ENCODE measurements at places on chromosomes 4 and X. TPM values are rescaled to one million over a fixed set of nuclear protein-coding genes. Genes with fewer than 3 reads are reported as not detected.

The GPRASP3 gene
- 4.4 TPM for total RNA-seq

DNA sequence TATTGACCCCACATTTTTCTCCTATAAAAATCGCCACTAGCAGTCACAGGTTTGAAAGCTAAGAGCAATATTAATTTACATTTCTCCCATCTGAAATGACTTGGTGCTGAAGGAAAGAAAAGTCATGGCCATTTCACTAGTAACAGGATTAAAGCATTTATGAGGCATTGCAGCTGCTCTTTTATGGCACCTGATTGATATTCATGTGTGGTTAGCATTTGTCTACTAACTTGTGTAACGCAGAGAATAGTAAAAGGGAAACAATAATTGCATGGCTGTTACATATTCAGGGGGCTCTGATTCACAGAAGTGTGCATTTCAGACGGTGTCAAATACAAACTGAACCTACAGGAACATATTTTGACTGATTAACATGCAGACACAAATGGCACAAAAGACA is 5.2 kb downstream of the PCDH19 start:
- no peak for DNase-seq
- H3K4me3 ChIP-seq = no peak overlapping the region
- no peaks in the 10 kb centered on the region for H3K4me1 ChIP-seq
- H3K27ac ChIP-seq = no peak overlapping the region

- no peak overlapping the region for H3K27ac ChIP-seq
- H3K36me3 ChIP-seq = no peaks in the 10 kb centered on the region
- H3K27me3 ChIP-seq = no peaks in the 10 kb centered on the region
- H3K4me3 ChIP-seq = no peak overlapping the region
- no peaks in the 10 kb centered on the region for H3K4me1 ChIP-seq
Observed at GRCh38 chr4:104859601-104860237, 287.0 kb upstream of the TET2 start.

DNA sequence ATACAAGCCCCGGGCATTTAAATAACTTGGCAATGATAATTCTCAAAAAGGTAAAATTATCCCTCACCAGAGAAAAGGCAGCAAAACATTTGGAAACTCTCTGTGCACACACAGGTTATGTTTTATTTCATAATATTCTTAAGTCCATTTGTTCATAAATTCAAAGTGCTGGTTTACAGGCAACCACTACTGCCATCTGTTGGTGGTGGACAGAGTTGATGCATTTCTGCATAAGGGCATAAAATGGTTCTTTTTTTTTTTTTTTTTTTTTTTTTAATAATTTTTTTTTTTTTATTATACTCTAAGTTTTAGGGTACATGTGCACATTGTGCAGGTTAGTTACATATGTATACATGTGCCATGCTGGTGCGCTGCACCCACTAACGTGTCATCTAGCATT is 31.5 kb upstream of the IL21 start:
- H3K4me1 ChIP-seq = no peaks in the 10 kb centered on the region
- H3K36me3 ChIP-seq = no peaks in the 10 kb centered on the region
- H3K27me3 ChIP-seq = no peaks in the 10 kb centered on the region
- no peak for DNase-seq
- H3K4me3 ChIP-seq = no peak overlapping the region

GRCh38 chr4:107552306-107552705 is 167.7 kb downstream of the PAPSS1 start:
- no peak overlapping the region for H3K27ac ChIP-seq
- H3K36me3 ChIP-seq = no peaks in the 10 kb centered on the region
- H3K4me3 ChIP-seq = no peak overlapping the region
- DNase-seq = no peak
- no peaks in the 10 kb centered on the region for H3K27me3 ChIP-seq
- no peaks in the 10 kb centered on the region for H3K4me1 ChIP-seq

GRCh38 chr4:13907255-13907751 is 279.8 kb upstream of the BOD1L1 start:
- no peak for DNase-seq
- no peak overlapping the region for H3K27ac ChIP-seq
- no peaks in the 10 kb centered on the region for H3K4me1 ChIP-seq
- H3K36me3 ChIP-seq = no peaks in the 10 kb centered on the region
- H3K4me3 ChIP-seq = no peak overlapping the region
- no peaks in the 10 kb centered on the region for H3K27me3 ChIP-seq

- no peak overlapping the region for H3K27ac ChIP-seq
- DNase-seq = no peak
- H3K4me3 ChIP-seq = no peak overlapping the region
- no peaks in the 10 kb centered on the region for H3K27me3 ChIP-seq
Observed at GRCh38 chr4:182177166-182177565, 66.0 kb upstream of the TENM3 start.

The MAGED4 gene
- total RNA-seq = 7.9 TPM

DNA sequence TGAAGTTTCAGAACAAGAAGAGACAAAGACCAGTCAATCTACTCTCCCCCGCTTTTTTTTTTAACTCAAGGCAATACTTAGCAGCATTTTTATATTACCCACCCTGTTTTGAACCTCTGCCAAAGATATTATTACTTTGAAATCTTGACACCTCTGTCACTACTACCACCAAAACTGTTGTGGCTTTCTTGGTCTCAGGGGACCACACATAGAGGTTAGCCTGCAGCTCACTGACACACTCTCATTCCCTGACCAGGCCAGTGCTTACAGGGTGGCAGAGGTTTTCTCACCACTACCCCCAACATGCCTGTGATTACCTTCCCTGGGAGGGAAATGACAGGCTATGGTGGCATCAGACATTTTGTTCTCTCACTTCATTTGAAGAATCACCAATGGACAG is 137.4 kb upstream of the STIM2 start:
- H3K27ac ChIP-seq = no peak overlapping the region
- no peaks in the 10 kb centered on the region for H3K4me1 ChIP-seq
- no peaks in the 10 kb centered on the region for H3K27me3 ChIP-seq
- no peak for DNase-seq

The ITIH6 gene
- total RNA-seq = 3.7 TPM

- no peak overlapping the region for H3K4me3 ChIP-seq
- no peak overlapping the region for H3K27ac ChIP-seq
- no peaks in the 10 kb centered on the region for H3K27me3 ChIP-seq
- H3K4me1 ChIP-seq = no peaks in the 10 kb centered on the region
Observed at GRCh38 chr4:168945291-168945690, 64.8 kb downstream of the CBR4 start.

DNA sequence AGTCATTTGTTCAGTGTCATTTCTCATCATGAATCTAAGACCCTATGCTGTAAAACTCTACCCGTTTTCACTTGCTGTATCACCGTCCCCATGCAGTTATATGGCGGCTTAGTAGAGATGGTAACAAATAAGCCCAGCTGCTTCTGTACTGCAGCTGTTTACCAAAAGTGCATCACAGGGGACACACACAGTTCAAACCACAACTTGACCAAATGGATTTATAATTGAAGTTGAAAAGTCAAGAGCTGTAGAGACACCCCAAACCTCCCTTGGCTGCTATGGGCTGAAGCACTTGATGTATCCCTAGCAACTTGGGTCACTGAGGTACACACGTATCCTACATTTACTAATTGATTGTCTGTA is 219.0 kb upstream of the FGF13 start:
- no peaks in the 10 kb centered on the region for H3K27me3 ChIP-seq
- no peaks in the 10 kb centered on the region for H3K36me3 ChIP-seq
- no peak overlapping the region for H3K27ac ChIP-seq
- H3K4me3 ChIP-seq = no peak overlapping the region
- no peak for DNase-seq

DNA sequence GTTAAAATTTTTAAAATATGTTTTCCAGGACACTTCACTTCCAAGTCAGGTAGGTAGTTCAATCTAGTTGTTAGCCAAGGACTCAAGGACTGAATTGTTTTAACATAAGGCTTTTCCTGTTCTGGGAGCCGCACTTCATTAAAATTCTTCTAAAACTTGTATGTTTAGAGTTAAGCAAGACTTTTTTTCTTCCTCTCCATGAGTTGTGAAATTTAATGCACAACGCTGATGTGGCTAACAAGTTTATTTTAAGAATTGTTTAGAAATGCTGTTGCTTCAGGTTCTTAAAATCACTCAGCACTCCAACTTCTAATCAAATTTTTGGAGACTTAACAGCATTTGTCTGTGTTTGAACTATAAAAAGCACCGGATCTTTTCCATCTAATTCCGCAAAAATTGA is 49.7 kb downstream of the XIAP start:
- no peaks in the 10 kb centered on the region for H3K4me1 ChIP-seq
- no peaks in the 10 kb centered on the region for H3K27me3 ChIP-seq
- no peak overlapping the region for H3K27ac ChIP-seq

The LUZP4 gene
- 10.1 TPM for total RNA-seq

DNA sequence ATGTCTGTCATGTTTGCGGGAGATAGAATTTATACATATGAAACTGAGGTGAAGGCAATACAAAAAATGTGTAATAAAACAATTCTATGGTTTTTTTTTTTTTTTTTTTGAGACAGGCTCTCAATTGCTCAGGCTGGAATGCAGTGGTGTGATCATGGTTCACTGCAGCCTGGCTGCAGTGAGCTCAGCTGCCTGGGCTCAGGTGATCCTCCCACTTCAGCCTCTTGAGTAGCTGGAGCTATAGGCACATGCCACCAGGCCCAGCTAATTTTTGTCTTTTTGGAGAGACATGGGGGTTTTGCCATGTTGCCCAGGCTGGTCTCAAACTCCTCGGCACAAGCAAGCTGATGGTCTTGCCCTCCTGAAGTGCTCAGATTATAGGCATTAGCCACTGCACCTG is 10.1 kb downstream of the RADX start:
- H3K27ac ChIP-seq = no peak overlapping the region
- no peaks in the 10 kb centered on the region for H3K27me3 ChIP-seq
- H3K36me3 ChIP-seq = no peaks in the 10 kb centered on the region
- H3K4me1 ChIP-seq = no peaks in the 10 kb centered on the region
- H3K4me3 ChIP-seq = no peak overlapping the region

- no peaks in the 10 kb centered on the region for H3K36me3 ChIP-seq
- no peaks in the 10 kb centered on the region for H3K4me1 ChIP-seq
- no peak overlapping the region for H3K27ac ChIP-seq
- no peak for DNase-seq
- no peaks in the 10 kb centered on the region for H3K27me3 ChIP-seq
- H3K4me3 ChIP-seq = no peak overlapping the region
Observed at GRCh38 chrX:100979881-100980607, 10.5 kb downstream of the ARL13A start.
